ENCODE measurements at places on chromosomes 7 and 10.

DNA sequence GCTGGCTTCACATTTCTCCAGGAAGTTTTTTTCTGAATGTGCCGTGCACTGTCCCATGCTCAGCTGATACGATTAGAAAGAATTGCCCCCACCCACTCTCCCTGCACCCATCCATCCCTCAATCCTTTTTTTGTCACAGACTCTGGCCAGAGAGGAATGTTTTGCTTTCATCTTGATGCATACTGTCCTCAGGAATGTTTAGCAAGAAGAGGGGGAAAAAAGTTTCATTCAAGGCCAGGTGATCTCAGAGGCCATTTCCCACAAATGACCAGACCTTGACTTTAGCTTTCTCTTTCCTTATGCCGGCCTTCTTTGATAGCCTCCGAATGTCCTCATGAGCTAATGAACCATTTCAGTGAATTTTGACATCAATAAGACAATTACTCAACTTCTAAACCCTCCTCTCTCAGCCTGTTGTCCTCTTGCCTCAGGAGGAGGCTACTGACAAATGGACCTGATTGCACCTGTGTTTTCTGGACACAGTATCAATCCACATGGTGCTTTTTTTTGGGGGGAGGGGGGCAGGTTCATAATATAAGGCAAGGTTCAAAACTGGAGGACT lies 105.0 kb upstream of the KLF6 start:
- no peak for DNase-seq

- no peak for DNase-seq
Measured at GRCh38 chr10:34606890-34607289, 208.2 kb downstream of the PARD3 start.

GRCh38 chr10:48645600-48645999 lies 39.1 kb upstream of the WDFY4 start:
- DNase-seq = no peak

GRCh38 chr10:104434601-104435000 lies 81.0 kb downstream of the CFAP58 start:
- no peak for DNase-seq

DNA sequence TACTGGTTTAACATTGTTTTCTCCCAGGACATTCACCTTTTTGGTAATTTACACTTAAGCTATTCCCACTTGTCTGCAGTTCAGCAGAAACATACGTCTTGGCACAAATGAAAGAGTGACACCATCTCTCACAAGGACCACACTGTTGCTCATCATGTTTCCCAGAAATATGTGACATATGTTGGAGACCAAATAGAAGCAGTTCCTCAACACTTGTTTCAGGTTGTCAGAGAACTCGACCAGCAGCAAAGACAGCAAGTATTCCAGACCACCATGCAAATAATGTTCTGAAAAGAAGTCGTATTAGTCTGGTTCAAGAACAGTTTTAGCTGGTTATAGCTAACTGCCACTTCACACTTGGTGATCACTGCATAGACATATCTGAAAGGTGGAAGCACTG lies 81.3 kb upstream of the KLF6 start:
- no peak for DNase-seq

DNA sequence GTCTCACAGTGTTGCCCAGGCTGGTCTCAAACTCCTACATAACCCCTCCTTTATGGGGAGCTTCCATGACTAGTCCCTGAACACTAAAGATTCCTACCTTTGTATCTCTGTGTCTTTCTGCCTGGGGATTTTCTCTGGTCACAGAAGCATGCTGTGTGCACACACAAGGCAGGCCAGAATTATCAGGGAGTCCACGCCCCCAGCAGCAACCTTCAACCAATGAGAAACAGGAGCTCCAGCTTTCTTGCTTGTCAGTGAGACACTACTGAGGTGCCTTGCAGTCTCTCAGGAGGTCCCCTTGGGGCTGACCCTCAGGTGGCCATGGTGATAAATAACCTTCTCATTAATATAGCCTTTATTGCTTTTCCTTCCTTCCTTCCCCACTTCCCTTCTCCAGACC lies 45.1 kb upstream of the AUTS2 start:
- DNase-seq = no peak

DNA sequence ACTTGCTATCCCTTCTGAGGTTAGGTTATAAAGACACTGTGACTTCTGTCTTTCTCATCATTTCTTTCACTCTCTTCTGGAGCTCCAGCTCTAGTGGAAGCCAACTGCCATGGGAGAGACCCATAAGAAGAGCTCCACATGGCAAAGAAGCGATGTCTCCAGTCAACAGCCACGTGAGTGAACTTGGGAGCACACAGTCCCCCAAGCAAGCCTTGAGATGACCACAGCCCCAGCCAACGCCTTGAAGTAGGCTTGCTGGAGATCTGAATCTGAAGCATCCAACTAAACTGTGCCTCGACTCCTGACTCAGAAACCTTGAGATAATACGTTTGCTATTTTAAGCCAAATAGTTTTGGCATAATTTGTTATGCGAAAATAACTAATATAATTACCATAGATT lies 181.7 kb upstream of the GDF10 start:
- DNase-seq = no peak

GRCh38 chr7:34889951-34890350 lies 147.3 kb downstream of the DPY19L1 start:
- DNase-seq = no peak

DNA sequence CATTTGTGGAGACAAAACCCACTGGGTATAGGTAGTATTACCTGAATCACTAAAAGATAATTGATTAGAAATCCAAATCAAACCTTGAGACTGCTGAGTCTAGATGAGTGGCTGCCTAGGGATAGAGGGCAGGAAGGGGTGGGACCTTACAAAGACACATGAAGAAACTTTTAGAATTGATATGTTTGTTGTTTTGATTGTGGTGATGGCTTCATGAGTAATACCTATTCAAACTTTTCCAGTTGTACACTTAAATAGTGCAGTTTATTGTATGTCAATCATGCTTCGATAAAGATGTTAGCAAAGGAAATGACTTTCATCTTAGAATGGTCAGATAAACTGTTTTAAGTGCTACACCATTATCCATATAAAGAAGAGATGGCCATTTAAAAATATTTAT lies 188.7 kb upstream of the KAT6B start:
- DNase-seq = no peak

- DNase-seq = no peak
Measured at GRCh38 chr10:52633266-52633665, 139.3 kb downstream of the MBL2 start.

DNA sequence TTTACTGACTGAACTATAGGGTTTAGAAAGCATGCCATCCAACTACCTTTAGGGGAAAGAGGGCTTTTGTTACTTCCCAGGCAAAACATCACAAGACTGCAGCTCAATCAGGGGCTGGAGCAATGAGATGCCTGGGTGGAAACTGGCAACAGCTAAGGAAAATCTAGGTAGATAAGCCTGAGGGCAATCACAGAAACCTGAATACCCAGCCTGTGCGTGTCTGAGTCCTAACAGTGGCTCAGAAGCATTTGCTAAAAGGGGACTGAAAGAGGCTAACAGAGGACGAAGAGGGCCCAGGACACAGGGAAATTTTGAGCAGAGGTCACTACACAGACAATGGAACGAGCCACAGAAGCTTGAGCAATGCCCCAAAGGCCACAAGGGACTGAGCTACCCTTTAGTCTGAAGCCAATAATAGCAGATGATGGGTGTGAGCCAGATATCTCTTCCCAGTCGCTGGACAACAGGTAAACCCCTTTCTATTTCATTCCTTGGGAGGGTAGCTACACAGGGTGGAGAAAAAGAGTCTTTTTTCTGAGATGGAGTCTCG lies 79.1 kb downstream of the ITGA8 start:
- DNase-seq = no peak

- no peak for DNase-seq
Measured at GRCh38 chr10:103687718-103688117, 167.7 kb downstream of the SH3PXD2A start.

DNA sequence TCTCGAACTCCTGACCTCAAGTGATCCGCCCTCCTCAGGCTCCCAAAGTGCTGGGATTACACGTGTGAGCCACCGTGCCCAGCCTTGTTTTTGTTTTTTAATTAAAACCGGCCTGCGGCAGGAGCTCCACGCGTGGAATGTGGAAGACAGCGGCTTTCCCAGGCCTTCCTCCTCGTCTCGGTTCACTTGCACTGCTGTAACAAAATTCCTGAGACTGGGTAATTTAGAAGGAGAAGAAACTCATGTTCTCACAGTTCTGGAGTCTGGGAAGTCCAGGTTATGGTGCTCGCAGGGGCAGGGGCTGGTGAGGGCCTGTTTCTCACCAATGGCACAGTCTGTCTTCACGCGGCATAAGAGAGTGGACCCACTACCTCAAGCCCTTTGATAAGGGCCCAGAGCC lies 14.4 kb upstream of the CRYGN start:
- DNase-seq = no peak

- no peak for DNase-seq
Measured at GRCh38 chr10:110651044-110651958, 7.2 kb downstream of the RBM20 start.

- no peak for DNase-seq
Measured at GRCh38 chr7:151120896-151121295, 34.6 kb downstream of the AGAP3 start.

DNA sequence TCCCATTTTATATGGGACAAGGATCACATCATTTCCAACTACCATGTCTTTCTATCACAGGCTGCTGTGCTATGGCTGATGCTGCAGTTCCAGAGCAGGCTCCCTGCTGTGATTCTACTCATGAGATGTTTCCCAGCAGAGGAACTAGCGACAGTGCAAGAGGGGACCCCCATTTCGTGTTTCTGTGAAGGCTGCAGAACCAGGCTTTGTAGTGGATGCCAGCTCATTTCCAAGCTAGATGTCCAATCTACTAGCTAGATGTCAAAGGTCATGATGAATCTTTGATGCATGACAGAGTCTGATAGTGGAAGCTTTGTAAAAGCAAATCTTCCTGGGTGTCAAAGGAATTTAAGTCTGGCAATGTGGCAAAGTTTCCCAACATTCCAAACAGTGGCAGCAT lies 21.2 kb upstream of the MYO3A start:
- DNase-seq = no peak

- no peak for DNase-seq
Measured at GRCh38 chr10:96919785-96920430, 87.8 kb downstream of the LCOR start.

DNA sequence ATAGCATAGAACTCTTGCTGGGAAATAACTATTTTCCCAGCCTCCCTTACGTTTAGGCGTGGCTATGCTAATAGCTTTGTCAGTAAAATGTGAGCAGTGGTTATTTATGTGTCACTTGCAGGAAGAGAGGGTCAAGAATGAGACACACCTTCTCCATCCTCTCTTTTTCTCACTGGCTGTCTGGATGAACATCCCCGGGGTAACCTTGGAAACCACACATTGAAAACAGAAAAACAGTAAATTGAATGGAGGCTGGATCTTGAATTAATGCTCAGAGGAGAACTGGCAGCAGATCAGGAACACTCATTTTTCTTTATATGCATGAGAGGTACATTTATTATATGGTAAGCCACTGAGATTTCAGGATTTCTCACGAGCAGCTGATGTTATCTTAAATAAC lies 127.6 kb downstream of the DNAJB9 start:
- no peak for DNase-seq

GRCh38 chr10:36301139-36301538 lies 659.0 kb upstream of the FZD8 start:
- DNase-seq = no peak

GRCh38 chr7:29143751-29144150 lies 2.6 kb downstream of the CPVL start:
- DNase-seq = no peak
